Fibroblast of the aortic adventitia (primary cell): ENCODE measurements at places on chromosomes 2 and 18.
A peak's percentile ranks its signal among the peaks of the same experiment; 100 is the strongest.

DNA sequence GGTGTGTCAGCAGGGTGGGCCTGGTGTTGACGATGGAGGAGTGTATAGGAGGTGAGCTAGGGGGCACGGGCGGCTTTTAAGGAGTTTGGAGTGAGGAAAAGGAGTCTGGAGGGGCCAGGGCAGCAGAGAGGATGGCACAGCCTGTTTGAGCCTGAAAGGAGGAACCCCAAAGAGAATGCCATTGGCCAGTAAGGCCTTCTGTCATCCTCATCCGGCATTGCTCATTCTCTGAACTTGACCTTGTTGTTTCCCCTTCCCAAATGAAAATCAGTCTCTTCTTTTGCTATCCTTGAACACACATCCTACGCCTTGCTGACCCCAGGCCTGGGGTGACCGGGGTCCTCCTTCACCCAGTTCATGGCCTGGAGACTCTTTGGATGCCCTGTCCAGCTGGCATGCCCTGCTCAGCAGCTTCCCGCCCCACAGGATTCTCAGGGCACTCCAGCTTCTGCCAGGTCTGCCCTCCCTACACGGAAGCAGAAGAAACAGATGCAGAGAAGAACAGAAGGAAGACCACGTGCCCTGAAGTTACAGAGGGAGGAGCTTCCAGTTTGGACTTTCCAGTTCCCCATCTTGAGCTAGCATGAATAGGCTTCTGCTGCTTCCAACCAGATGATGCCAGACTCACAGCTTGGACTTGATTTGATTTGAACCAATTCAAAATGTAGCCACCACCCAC is 20.5 kb upstream of the KIF3C start:
- no peak for DNase-seq

DNA sequence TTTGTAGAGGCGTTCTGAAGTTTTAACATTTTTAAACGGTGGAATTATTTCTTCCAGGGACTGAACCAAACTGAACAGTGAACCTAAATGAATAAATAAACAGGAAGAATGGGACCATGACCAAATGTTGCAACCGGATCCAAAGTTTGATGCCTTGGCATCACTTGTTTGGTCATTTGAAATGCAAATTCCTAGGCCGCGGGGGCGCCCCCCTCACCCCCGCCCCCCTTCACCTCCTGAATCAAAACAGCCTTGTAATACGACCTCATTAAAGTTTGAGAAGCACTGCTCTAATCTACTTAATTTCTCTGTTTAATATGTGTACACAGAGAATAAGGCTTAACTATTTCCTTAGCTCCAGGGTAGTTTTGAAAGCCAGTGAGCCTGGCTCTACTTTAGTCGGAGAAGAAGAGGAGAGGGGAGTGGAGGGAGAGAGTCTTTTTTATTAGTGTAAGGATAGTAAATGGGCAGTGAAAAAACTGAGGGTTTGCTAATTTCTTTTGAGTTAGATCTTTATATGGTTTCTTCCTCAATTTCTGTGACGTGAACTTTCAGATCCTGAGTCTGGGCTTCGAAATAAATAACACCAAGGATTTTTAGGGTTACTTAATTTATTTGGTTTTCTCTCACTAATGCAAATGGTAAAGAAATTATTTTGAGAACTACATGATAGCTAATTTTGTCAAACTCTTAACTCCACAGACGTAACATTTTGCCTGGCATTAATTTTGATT is 5.7 kb downstream of the C2orf80 start:
- no peak for DNase-seq

DNA sequence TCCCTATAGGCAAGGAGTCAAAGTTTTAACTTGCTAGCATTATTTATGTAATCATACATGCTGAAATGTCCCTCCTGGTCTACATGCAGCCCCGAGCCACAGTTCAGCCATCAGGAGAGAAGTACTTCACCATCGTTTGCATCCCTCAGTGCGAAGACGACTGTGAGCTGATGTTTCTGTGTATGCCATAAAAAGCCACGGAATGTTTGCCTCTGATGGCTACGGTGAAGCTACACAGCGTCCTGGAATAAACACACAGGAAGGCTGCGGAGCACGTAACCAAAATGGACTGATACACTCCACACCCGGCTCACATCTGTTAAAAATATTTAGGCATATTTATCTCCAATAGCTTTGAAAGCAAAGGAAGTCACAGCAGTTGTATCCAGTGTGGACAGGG is 4.3 kb upstream of the SALL3 start:
- no peak for DNase-seq

- DNase-seq, result no peak
These were observed 494.7 kb downstream of the BCL11A start for GRCh38 chr2:60058781-60059180.

GRCh38 chr18:35324926-35325655 is 19.1 kb downstream of the ZNF24 start:
- DNase-seq, result no peak

DNA sequence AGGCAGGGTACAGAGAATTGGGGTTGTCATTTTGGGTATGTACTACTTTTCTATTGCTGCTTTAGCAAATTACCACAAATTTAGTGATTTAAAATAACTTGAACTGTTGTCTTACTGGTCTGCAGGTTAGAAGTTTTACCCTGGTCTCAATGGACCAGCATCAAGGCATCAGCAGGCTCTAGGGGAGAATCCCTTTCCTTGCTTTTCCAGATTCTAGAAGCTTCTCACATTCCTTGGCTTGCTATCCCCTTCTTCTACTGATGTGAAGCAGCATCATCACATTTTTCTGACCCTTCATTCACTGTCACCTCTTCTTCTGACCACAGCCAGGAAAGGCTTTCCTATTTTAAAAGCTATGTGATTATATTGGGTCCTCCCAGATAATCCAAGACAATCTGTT is 237.8 kb upstream of the RBMS1 start:
- no peak for DNase-seq

- DNase-seq, result no peak
These were observed 1.1 kb upstream of the LIPG start for GRCh38 chr18:49560624-49561288.

DNA sequence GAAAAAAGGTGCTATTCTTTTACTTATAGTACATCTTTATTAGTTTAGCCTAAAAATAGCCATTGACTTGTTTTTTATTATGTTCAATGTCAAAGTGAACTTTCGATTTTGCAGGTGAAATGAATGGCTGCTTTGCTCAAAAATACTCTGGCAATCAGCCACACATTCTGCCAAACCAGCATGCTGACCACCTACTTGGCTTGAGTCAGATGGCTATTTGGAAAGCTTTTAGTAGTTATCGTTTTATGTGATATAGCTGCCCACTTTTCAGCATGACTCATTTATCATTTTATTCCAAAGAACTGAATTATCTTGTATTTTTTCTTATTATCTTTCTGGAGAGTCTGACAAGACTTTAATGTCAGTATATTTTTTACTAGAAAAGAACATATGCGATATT is 1615.8 kb upstream of the TMEFF2 start:
- DNase-seq, result peak; percentile 81

DNA sequence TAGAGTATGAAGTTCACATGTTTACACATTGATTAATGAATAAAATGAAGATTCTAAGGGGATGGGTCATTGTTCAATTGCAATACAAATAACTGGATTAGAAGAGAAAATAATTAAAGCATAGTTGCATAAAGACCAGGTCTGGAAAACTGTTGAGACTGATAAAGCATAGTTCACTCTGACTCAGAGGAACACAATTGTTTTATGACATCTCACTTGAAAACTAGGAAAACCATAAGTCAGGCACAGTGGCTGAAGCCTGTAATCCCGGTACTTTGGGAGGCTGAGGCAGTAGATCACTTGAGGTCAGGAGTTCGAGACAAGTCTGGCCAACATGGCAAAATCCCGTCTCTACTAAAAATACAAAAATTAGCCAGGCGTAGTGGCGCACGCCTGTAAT is 46.7 kb downstream of the PLA2R1 start:
- no peak for DNase-seq

DNA sequence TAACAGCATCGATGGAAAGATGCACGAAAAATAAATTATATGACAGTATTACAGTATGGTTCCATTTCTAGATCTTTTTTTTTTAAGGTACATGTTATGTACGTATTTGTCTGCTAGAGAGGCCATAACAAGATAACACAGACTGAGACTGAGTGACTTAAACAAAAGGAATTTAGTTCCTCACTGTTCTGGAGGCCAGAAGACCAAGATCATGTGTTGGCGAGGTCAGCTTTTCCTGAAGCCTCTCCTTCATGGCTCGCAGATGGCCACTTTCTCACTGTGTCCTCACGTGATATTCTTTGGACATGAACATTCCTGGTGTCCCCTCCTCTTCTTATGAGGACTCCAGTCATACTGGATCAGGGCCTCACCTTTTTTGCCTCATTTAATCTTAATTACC is 177.4 kb downstream of the CAPN13 start:
- DNase-seq, result peak; percentile 58

- no peak for DNase-seq
These were observed 938.3 kb upstream of the CNTNAP5 start for GRCh38 chr2:123086613-123087385.
